Stimulated activated CD4-positive, alpha-beta T cell treated with anti-CD3 and anti-CD28 coated beads, TNF-alpha, amount 100 ng/mL, for 24 hours (primary cell): ENCODE measurements at places on chromosomes 13 and 19.

- no peak for DNase-seq
These were observed 23.0 kb downstream of the KCNRG start for GRCh38 chr13:50038266-50038665.

- no peak for DNase-seq
These were observed 1068.4 kb upstream of the SPRY2 start for GRCh38 chr13:81409284-81409683.

DNA sequence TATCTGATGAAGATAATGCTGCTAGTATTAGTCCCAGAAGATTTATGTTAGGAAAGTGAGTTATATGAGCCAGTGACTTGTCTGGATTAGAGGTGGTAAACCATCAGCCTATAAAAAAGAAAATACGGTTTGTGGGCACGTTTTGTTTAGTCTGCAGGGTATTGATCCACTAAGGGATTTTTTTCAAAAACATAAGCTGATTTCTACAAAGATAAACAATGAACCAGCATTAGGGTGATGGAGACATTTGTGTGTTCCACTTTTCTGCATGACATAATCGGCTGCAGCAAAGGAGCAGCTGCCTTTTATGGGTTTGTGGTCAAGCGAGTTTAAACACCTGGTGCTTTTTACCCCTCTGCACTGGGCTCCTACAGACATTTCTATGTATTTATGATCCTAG lies 836.4 kb upstream of the GPC6 start:
- no peak for DNase-seq

DNA sequence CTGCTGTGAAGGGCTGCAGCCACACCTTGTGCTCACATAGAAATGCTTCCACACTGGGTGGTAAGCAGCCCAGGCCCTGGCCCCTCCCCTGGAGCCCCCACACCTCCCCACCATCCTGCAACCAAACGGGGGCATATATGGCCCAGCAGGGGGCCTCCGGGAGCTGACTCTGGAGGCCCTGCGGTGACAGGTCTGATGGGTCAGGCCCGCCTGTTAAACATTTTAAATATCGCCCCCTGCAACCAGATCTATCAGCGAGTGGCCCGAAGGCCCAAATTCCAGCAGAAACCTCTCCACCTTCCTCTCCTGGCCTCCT lies 48.0 kb upstream of the KATNAL1 start:
- no peak for DNase-seq

- no peak for DNase-seq
These were observed 488 bp downstream of the RCN3 start for GRCh38 chr19:49528211-49528771.

DNA sequence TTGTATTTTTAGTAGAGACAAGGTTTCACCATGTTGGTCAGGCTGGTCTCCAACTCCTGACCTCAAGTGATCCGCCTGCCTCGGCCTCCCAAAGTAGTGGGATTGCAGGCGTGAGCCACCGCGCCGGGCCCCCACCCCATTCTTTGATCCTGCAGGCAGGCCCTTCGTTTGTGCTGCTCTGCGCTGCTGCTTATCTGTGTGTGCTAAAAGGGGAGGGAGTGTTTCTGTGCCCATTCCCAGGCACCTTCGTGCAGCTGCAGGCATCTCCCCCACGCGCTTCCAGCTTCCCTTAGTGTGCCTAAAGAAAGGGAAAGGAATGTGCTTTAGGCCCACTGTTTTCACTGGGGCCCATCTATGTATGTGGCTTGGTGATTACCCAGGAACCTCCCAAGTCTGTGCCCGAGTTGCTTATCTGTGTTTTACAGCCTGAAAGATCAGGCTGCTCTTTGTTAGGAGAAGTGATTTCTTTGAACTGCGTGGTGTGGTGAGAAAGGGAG lies 27.2 kb downstream of the EPN1 start:
- no peak for DNase-seq

- no peak for DNase-seq
These were observed 11.7 kb downstream of the SYDE1 start for GRCh38 chr19:15118789-15119494.
